ENCODE measurements at places on chromosomes 5 and 9. TPM values are rescaled to one million over a fixed set of nuclear protein-coding genes. Genes with fewer than 3 reads are reported as not detected.

The GFPT2 gene
- polyA plus RNA-seq = 4.7 TPM

The MEIKIN gene
- not detected for polyA plus RNA-seq

The PCDHGB6 gene
- 1.7 TPM for polyA plus RNA-seq

The ADAMTS12 gene
- polyA plus RNA-seq = 25.6 TPM

DNA sequence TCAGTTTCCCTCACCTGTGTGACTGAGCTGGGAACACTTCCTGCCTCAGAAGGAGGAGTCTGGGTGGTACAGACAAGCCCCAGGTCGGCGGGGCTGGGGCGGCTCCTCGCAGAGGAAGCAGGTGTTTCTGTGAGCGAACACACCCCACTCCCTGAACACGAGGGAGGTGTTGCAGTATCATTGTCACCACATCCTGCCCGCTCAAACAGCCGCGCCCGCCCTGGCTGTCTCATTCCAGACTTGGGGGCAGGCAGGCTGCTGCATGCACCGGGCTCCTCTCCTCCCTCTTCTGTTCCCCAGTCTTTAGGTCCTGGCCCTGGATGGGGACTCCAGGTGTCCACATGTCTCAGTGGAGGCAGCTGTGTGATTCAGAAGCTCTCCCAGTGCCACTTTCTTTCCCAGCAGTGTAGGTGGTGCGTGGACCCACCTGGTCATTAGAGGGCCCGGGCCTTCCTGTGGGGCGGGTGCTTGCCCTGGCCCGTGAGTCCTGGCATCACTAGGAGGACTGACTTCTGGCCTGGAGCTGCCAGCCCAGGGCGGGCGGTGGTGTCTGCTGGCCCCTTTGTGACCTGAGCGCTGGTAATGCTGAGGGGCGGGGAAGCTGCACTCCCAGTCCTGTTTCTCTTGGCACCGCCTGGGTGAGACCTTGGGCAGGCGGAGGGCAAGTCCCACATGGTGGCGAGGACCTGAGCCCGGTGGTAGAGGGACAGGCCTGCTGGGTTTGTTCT, 18.3 kb upstream of the PHYHD1 start:
- DNase-seq = no peak

- no peak for DNase-seq
These were observed 238.6 kb downstream of the SLF1 start for GRCh38 chr5:94857111-94857510.
